H9 (cell line): ENCODE measurements at places on chromosomes 5 and 9. TPM values are rescaled to one million over a fixed set of nuclear protein-coding genes. Genes with fewer than 3 reads are reported as not detected.

KLHL3 gene
- 11.8 and 12.8 TPM in 2 replicates for total RNA-seq

GRCh38 chr5:157532022-157532421 is 43.6 kb downstream of the ADAM19 start:
- H3K27me3 ChIP-seq = no peaks in the 10 kb centered on the region
- H3K4me3 ChIP-seq = no peak overlapping the region
- no peak overlapping the region for H3K27ac ChIP-seq
- DNase-seq = no peak

COL15A1 gene
- total RNA-seq = 0.15 TPM in 1 of 2 replicates, not detected in the other

GRCh38 chr5:157993201-157993600 is 134.3 kb upstream of the CLINT1 start:
- H3K27ac ChIP-seq = no peak overlapping the region
- H3K4me1 ChIP-seq = no peaks in the 10 kb centered on the region
- H3K36me3 ChIP-seq = no peaks in the 10 kb centered on the region
- H3K4me3 ChIP-seq = no peak overlapping the region
- no peak for DNase-seq

GRCh38 chr9:110752766-110753165 is 84.2 kb downstream of the MUSK start:
- no peaks in the 10 kb centered on the region for H3K27me3 ChIP-seq
- H3K36me3 ChIP-seq = no peaks in the 10 kb centered on the region
- no peak for DNase-seq
- H3K4me1 ChIP-seq = no peaks in the 10 kb centered on the region

ANXA2R gene
- 0.20 and 0.22 TPM in 2 replicates for total RNA-seq

- no peaks in the 10 kb centered on the region for H3K4me1 ChIP-seq
- no peak for DNase-seq
- no peak overlapping the region for H3K27ac ChIP-seq
- H3K27me3 ChIP-seq = no peaks in the 10 kb centered on the region
- no peaks in the 10 kb centered on the region for H3K36me3 ChIP-seq
Observed at GRCh38 chr9:129235931-129236331, 57.9 kb upstream of the IER5L start.

GPRIN1 gene
- total RNA-seq = 10.8 and 12.1 TPM in 2 replicates

NRARP gene
- total RNA-seq = 22.8 and 23.8 TPM in 2 replicates

DNA sequence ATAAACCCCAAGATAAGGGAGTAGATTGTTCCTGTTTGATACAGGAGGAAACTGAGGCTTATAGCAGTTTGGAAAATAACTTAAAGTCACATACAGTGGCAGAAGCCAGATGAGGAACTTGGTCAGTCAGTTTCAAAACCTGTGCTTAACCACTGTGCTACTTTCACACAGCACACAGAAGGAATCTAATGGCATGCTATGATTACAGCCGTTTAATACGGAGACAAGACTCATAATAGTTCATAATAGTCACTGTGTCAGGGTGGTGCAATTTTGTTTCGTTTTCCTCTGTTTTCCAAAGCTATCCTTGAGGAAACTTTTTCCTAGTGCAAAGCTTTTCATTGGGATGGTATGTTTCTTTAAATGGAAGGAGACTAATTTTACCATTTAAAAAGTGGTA is 112.3 kb downstream of the GCNT1 start:
- H3K27me3 ChIP-seq = no peaks in the 10 kb centered on the region
- DNase-seq = no peak
- no peaks in the 10 kb centered on the region for H3K36me3 ChIP-seq
- no peak overlapping the region for H3K4me3 ChIP-seq
- H3K27ac ChIP-seq = no peak overlapping the region
- H3K4me1 ChIP-seq = no peaks in the 10 kb centered on the region

- H3K4me1 ChIP-seq = no peaks in the 10 kb centered on the region
- H3K27me3 ChIP-seq = no peaks in the 10 kb centered on the region
- peak; percentile 52 for DNase-seq
- H3K4me3 ChIP-seq = no peak overlapping the region
- H3K27ac ChIP-seq = no peak overlapping the region
Observed at GRCh38 chr5:28967848-28968247, 1929.5 kb upstream of the CDH9 start.

DNA sequence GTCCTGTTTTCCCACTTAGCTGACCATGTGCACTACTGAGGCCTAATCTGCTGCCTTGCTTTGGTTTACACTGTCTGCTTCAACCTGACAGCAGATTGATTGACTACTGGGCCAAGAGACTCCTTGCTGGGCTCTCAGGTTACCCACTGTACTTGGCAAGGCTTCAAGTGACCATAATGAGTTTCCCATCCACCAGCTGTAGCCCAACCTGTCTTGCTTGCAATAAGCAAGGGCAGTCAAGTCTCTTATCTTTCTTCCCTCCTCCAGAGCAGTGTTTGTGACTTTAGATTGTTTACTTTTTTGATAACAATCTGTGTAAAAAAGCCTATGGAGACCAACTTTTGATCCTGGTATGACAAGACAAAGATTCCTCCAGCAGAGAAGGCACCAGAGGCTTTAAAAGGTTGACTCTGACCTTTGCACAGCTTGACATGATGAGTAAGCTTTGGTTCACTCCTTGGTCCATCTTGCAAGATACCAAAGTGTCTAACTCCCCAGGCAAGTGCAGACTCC is 912.3 kb upstream of the SEMA6A start:
- H3K36me3 ChIP-seq = no peaks in the 10 kb centered on the region
- H3K4me3 ChIP-seq = no peak overlapping the region
- H3K4me1 ChIP-seq = 0 out of 2 replicates have a peak, but pooled peaks cover 2% of the 10 kb centered on the region

GRCh38 chr5:40484495-40484894 is 195.2 kb upstream of the PTGER4 start:
- no peak overlapping the region for H3K4me3 ChIP-seq
- no peaks in the 10 kb centered on the region for H3K27me3 ChIP-seq
- H3K4me1 ChIP-seq = no peaks in the 10 kb centered on the region
- DNase-seq = no peak
- no peak overlapping the region for H3K27ac ChIP-seq
- no peaks in the 10 kb centered on the region for H3K36me3 ChIP-seq

DNA sequence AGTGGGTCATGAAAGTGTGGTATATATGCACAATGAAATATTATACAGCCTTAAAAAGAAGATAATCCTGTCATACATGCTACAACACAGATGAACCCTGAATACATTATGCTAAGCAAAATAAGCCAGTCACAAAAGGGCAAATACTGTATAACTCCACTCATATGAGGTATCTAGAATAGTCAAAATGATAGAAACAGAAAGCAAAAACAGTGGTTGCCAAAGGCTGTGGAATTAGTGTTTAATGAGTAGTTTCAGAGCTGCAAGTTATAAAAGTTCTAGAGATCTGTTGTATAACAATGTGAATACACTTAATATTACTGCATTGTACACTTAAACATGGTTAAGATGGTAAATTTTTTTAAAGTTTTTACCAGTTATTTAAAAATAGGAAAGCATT is 135.0 kb downstream of the OXCT1 start:
- no peak for DNase-seq
- no peaks in the 10 kb centered on the region for H3K27me3 ChIP-seq
- H3K4me1 ChIP-seq = no peaks in the 10 kb centered on the region
- H3K36me3 ChIP-seq = peaks cover 13% of the 10 kb centered on the region
- no peak overlapping the region for H3K27ac ChIP-seq
- H3K4me3 ChIP-seq = no peak overlapping the region

LECT2 gene
- total RNA-seq = not detected in 2 replicates

DNA sequence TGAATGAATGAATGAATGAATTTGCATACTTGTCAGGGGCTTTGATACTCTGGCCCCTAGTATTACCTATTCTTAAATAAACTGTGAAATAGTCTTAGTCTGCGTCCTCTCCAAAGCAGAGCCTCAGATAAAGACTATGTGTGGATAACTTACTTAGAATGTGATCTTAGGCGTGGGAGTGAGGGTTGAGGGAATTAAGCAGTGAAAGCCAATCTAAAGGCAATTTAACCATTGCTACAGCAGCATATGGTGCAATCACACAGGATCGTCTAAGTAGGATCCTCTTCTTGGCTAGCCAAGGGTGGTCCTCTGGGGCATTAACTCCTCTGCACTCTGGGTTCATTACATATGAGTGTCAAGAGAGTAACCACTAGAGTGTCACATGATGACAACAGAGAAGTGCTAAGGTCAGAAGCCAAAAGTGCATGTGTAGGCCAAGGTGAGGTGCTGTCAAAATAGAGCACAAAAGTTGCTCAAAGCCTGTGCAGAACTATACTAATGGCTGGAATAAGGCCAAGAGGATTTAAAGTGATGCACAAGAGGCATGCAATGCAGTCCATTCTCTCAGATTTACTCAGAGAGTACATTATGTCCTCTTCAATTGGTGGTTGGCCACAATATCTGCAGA is 274.4 kb upstream of the SEMA6A start:
- DNase-seq = no peak
- no peaks in the 10 kb centered on the region for H3K27me3 ChIP-seq
- H3K36me3 ChIP-seq = no peaks in the 10 kb centered on the region
- no peak overlapping the region for H3K4me3 ChIP-seq

BSPRY gene
- 4.5 and 5.1 TPM in 2 replicates for total RNA-seq

DNA sequence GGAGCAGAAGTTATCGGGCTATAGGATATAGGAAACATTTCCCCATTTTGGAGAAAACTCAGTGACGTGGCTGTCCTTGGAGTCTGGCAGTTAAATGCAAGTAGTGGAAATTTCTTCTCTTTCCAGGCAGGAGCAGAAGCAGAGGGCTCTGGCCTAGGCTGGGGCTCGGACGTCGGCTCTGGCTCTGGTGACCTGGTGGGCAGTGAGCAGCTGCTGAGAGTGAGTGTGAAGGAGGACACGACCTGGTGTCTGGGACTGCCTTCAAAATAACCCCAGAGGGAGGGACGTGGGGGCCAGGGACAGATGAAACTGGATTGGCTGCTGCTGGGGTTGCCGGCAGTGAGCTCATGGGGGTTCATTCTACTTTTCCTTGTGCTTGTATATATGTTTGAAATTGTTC is 79.5 kb downstream of the COL15A1 start:
- H3K4me1 ChIP-seq = no peaks in the 10 kb centered on the region
- H3K27ac ChIP-seq = no peak overlapping the region
- no peaks in the 10 kb centered on the region for H3K36me3 ChIP-seq
- no peak for DNase-seq
- H3K4me3 ChIP-seq = no peak overlapping the region
- H3K27me3 ChIP-seq = no peaks in the 10 kb centered on the region
